Stimulated activated CD4-positive, alpha-beta T cell treated with anti-CD3 and anti-CD28 coated beads, Interleukin-1b, Interleukin-23, amount 100 ng/mL, for 1 hour (primary cell): ENCODE measurements at places on chromosomes 4 and X.

DNA sequence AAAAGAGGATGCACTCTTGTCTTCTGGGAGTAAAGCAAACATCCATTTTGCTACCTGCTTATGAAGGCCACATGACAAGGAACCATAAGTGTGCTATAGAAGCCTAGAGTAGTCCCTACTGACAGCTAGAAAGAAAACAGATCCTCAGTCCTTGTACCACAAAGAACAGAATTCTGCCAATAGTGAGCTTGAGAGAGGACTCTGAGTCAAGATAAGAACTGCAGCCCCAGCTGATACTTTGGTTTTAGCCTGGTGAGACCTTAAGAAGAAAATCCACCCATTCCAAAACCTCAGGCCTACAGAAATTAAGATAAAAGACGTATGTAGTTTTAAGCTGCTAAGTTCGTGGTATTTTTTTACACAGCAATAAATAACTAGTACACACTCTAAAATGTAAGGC is 914.6 kb downstream of the PCDH19 start:
- DNase-seq: no peak

DNA sequence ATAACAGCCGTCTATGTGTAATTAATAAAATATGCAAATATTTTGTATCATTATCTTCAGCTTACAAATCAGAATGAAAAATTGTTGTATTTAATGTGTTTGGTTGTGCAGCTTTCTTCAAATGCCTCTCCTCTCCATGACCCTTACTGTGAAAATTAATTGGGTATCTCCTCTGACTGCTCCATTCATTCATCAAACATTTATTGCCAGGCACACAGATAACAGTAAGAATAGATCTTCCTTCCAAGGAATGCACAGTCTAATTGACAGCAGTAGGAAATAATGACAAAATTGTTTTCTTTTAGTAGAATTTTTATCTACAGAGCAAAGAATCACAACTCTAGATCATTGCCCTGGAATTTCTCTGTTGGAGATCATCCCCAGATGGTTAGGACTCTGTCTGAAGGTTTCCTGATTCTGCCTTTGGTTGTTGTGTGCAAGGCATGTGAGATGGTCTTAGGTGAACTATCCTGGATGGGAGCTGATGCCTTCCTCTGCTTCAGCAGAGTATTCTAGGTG is 395.0 kb upstream of the FAT1 start:
- no peak for DNase-seq

DNA sequence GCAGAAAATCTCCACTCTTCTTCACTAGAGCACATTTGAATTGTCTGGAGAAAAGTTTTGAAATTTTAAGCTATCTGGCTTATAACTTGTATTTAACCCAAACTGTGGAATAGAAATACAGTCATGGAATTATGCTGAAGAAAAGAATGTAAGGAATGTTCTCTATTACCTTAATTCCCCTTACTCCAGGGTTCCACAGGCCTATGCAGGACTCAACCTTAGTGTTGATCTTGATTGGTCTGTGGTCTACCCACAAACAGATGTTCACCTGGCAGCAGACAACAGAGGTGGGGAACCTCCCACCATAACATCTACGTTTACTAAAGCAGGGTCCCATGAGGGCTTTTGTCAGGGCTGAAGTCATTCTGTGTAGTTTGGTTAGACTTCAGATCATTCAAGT is 189.3 kb upstream of the GPRIN3 start:
- DNase-seq: no peak

DNA sequence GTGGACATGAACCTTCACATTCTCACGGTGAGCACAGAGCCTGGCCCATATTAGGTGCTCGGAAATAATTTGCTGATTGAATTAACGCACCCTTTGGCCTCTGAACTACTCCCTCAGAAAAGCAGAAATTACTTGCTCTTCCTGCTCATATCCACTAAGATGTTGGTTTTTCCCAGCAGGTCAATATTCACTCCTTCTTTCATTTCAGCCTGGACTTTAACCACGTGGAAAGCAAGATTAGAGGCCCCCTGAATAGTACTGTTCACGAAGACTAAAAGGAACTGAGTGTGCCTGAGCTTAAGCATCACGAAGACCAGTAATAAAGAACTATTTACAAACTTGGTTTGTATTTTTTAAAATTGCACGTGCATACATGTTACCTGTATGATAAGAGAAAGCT is 9.9 kb downstream of the MTNR1A start:
- DNase-seq: no peak

DNA sequence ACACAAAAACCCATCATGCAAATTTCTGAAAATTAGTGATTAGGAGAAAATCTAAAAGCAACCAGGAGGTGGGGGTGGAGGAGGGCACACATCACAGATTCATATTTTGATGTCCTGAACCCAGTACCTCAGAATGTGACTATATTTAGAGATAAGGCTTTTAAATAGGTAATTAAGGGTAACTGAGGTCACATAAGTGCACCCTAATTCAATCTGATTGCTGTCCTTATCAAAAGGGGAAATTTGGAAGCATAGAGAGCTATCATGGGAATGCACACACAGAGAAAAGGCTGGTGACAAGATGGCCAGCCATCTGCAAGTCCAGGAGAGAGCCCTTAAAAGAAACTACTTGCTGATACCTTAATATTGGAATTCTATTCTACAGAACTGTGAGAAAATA is 281.8 kb upstream of the UGT8 start:
- no peak for DNase-seq

- no peak for DNase-seq
Measured at GRCh38 chr4:113678641-113679040, 82.9 kb downstream of the CAMK2D start.

- DNase-seq: no peak
Measured at GRCh38 chr4:145709843-145710242, 29.9 kb downstream of the C4orf51 start.

GRCh38 chr4:68433582-68433981 is 13.7 kb upstream of the TMPRSS11E start:
- no peak for DNase-seq

DNA sequence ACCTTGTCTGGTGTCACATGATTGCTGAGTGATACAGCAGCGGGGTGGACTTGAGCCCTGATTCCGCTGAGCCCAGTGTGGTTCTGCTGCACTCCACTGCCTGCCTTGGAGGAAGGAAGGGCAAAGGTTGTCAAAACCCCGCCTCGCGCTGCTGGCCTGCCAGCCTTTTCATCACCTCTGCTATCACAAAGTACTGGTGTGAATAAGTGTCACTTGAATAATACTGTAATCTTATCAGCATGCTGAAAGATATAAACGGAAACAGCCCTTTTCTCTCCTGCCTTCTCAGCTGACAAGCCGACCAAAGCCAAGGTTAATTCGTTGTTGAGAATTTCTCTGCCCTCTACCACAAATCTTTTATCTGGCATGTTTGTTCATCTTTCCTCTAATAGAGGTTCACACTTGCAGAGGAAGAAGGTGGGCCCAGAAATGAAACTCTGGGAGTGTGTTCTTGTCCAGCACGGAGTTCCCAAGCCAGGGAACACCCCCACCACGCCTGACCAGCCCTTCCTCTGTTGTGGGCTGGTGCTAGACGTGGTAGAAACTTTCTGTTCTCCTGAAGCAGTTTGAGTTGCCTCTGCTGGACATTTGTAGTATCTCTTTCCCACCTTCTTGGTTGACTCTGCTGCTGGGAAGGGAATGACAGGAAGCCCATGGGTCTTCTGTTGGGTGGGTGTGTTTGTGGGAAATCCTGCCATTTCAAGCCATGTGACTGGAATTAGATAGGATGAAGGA is 21.5 kb downstream of the FHDC1 start:
- DNase-seq: no peak

DNA sequence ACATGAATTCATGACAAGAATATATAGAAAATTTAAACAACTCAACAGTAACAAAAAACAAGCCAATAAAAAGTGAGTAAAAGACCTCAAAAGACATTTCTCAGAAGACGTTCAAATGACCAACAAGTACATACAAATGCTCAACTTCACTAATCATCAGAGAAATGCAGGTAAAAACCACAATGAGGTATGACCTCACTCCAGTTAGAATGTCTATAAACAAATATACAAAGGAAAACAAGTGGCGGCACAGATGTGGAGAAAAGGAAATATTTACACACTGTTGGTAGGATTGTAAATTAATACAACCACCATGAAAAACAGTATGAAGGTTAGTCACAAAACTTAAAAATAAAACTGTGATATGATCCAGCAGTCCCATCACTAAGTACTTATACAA is 1033.1 kb downstream of the RAPGEF2 start:
- DNase-seq: no peak

- no peak for DNase-seq
Measured at GRCh38 chr4:87391576-87392054, 627 bp upstream of the HSD17B11 start.

- no peak for DNase-seq
Measured at GRCh38 chr4:23759066-23759465, 130.8 kb downstream of the PPARGC1A start.

GRCh38 chr4:133943081-133943480 is 258.5 kb downstream of the PABPC4L start:
- DNase-seq: no peak
